ENCODE measurements at places on chromosomes 2 and 18.

- DNase-seq, result no peak
These were observed 35.1 kb downstream of the SLC4A3 start for GRCh38 chr2:219662566-219662965.

- DNase-seq, result peak; percentile 98
These were observed 98.1 kb downstream of the SETBP1 start for GRCh38 chr18:44778788-44779187.

DNA sequence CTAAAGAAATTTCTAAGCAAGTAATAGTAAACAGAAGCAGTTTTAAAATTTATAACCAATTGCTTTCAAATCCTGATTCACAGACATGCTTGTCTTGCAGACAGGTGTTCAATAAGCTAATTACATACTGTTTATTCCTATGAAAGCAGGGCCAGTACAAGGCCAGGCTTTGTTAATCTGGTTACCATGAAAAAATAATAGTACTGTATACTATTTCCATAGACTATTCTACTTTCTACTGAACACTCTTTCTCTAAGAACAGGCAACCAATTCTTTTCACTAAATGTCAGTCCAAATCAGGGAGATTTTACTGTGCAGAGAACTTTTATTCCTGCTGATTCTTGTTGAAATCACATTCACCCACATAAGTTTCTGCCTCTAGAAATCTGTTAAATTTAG, 2.9 kb upstream of the SRSF7 start:
- DNase-seq, result no peak

DNA sequence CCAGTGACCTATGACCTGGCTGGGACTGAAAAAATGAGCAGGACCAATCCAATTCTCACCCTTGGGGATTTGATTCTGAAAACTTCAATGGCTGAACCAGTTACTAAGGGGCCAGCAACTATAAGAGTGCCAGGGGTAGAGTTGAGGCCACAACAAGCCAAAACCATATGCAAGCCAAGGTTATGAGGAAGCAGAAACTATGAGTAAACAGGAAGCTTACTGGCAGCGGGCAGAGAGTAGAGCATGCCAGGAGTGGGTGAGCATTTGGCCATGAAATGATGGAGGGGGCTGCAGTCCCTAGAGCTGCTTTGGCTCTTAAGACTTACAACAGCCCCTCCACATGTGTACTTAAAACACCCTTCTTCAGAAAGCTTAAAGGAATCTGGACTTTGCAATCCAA, 82.4 kb downstream of the RBMS1 start:
- no peak for DNase-seq

GRCh38 chr2:128261245-128262128, 57.2 kb downstream of the HS6ST1 start:
- DNase-seq, result peak; percentile 64

DNA sequence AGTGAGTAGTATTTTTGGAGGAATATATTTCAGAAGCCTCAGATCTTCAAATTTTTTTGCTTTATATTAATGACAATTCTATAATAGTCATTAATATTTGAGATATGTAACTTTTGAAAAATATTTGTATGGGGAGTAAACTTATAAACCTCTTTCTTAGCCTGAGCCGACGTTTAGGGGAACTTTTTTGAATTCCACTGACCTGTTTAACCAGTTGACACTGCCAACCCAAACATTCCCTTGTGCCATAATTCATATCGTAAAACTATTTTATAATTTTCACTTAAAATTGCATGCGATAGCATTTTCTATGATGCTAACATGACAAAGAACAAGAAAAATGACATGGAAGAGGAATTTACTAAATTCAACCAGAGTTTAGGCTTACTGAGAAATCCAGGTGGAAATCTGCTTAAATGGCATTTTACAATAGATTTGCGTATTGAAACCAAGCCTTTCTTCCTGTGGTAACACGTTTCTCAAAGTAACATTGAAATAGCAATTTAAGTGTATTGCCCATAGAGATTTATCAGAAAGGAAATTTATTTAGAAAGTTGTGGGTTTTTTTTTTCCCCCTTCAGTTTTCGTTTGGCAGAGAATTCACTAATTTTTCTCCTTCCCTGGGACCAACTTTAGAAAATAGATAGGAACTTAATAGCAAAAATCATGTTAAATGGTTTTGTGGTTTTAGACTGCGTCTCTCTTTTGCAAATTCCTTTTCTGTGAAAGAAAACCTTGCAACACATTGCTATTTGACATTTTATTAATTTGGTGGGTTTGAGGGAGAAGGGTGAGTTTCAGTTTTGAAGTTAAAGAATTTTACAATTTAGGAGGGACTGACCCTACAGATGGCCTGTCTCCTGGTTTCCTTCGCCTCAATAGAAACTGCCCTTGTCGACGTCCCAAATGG, 77.4 kb downstream of the TANC1 start:
- DNase-seq, result no peak

DNA sequence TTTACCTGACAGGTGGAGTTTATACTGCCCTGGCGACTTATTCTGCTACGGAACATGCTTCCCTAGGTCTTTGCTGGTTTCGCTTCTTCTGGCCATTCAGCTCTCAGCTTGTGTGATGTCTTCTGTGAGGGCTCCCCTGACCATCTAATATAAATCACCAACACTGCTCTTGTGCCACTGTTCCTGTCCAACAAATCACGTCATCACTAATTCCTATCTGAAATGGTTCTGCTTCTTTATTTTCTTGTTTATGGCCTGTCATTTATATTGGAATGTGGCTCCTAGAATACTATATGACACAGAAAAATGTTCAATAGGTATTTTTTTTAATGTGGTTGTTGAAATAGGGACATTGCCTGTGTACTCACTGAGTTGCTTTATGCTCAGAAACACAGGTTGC, 171.5 kb downstream of the CD8B2 start:
- DNase-seq, result no peak

- no peak for DNase-seq
These were observed 3.3 kb upstream of the ATRAID start for GRCh38 chr2:27208486-27209050.

- no peak for DNase-seq
These were observed 20.6 kb upstream of the EPAS1 start for GRCh38 chr2:46276642-46277041.

DNA sequence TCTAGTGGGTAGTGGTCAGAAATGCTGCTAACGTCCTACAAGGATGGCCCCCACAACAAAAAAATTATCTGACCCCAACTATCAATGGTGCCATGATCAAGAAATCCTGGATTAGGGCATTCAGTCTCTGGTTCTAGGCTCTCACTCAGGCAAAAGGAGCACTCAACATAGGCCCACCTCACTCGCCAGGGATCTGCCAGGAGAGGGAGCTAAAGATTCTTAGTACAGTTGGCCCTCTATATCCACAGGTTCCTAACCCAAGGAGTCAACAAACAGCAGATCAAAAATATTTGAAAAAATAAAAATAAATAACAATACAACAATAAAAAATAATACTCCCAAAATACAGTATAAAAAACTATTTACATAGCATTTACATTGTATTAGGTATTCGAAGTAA, 10.0 kb downstream of the SLC4A5 start:
- peak; percentile 35 for DNase-seq

- DNase-seq, result no peak
These were observed 343.8 kb upstream of the EPHA4 start for GRCh38 chr2:221915926-221916325.

DNA sequence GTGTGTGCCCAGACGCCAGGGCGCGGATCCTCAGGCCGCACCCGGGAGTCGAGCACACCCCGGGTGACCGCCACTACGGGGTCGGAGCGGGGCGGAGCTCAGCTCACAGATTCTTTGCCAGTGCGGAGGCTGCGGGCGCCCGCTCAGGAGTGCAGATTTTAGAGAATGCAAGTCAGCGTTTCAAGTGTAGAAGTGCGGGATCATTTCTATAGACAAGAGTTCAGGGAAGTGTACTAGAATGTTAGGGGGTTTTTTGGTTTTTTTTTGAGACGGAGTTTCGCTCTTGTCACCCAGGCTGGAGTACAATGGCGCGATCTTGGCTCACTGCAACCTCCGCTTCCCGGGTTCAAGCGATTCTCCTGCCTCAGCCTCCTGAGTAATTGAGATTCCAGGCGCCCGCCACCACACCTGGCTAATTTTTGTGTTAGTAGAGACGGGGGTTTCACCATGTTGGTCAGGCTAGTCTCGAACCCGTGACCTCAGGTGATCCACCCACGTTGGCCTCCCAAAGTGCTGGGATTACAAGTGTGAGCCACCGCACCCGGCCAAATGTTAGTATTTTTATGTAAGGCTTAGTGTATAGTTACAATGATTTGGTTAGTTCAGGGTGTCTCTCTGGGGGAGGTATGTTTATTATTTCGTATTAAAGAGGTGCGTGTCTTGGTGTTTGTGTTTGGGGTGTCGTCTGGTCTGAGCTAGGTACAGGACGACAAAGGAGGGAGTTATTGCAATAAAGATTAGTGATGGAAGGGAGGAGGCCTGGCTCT, 619 bp upstream of the FAM168B start:
- DNase-seq, result peak; percentile 79

GRCh38 chr2:234771980-234772732, 179.7 kb upstream of the SH3BP4 start:
- DNase-seq, result peak; percentile 67

- DNase-seq, result peak; percentile 68
These were observed 97.8 kb upstream of the AQP4 start for GRCh38 chr18:26963292-26963691.

- DNase-seq, result no peak
These were observed 201.5 kb upstream of the ZSWIM2 start for GRCh38 chr2:187050409-187050998.

GRCh38 chr2:213108308-213108707, 43.1 kb downstream of the IKZF2 start:
- DNase-seq, result no peak

- peak; percentile 50 for DNase-seq
These were observed 17.9 kb downstream of the CAPN10 start for GRCh38 chr2:240604291-240604938.

DNA sequence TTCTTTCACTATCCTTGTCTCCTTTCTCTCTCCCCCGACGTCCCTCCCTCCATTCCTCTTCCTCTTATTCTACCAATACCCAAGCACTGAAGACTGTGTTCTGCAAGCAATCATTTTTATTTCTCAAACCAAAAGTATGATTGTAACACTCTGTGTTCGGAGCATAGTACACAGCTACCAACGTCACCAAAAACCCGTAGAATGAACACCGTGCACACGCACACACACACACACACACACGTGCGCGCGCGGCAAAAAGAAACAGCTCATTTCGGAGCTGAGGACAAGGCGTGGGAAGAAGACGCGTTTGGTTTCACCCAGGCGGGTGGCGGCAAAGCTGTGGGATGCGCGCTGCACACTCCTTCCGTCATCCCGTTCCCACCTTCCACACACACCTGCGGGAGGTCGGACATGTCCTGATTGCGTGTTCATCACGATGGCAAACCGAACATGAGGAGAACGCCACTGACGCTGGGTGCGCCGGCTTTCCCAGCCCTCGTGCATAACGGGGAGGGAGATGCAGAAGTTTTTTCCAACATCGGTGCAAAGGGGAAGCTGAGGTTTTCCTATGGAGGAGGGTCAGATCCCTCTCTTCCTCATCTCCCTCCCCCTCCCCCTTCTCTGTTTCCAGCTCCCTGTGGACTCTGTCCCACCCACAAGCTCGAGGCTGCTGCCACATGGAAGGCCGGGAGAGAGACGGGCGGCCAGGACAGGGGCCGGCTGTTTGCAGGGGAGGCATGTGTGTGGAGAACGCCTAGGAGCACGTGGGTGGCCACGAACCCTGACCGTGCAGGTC, 20.4 kb downstream of the MBP start:
- no peak for DNase-seq

DNA sequence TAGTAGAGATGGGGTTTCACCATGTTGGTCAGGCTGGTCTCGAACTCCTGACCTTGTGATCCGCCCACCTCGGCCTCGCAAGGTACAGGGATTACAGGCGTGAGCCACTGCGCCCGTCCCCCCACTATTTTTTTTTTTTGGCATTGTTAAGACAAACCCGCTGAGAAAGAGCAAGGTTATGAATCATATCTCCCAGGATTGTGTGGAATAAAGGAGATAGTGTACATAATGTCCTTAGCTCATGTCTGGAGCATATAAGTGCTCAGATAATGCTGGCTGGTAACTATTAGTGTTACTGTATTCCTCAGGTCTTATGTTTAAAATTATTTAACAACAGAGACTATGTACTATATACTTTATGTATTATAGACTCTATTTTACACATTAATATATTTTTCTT, 36.0 kb downstream of the TTC27 start:
- no peak for DNase-seq

- no peak for DNase-seq
These were observed 2.2 kb downstream of the KIAA1328 start for GRCh38 chr18:36831139-36831538.

DNA sequence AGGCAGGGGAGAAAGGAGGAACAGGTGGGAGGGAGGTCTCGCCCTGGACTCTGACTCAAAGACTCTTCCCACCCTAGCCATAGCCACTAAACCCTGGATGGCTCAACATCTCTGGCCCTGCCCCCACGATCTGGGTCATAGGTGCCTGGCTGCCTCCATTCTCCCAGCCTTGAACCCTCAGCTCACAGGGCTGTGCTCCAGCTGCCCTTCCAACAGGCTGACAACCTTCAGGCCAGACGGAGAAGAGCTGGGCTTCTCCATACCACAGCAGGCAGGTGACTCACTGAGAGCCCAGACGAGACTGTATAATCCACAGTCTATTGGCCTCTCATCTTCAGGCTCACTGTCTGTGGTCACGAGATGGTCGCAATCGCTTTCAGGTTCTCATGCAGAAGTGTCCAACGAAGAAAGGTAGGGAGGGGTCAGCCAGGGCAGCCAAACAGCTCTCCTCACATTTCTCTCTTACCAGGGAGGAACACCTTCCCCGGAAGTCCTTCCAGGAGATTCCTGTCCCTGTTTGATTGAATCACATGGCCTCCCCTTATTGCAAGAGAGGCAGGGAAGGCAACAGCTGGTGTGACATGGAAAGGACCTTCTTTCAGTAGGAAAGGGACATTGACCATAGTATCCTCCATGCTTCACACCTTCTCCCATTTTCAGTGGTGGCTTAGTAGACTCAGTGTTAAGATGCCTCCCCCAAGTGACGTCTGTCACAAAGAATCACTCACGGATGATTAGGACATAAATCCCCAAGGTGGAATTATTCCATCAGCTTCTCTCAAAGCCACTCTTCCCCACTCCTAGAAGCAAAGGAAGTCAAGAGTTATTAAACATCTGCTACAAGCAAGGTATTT, 100.1 kb downstream of the MRO start:
- DNase-seq, result no peak

DNA sequence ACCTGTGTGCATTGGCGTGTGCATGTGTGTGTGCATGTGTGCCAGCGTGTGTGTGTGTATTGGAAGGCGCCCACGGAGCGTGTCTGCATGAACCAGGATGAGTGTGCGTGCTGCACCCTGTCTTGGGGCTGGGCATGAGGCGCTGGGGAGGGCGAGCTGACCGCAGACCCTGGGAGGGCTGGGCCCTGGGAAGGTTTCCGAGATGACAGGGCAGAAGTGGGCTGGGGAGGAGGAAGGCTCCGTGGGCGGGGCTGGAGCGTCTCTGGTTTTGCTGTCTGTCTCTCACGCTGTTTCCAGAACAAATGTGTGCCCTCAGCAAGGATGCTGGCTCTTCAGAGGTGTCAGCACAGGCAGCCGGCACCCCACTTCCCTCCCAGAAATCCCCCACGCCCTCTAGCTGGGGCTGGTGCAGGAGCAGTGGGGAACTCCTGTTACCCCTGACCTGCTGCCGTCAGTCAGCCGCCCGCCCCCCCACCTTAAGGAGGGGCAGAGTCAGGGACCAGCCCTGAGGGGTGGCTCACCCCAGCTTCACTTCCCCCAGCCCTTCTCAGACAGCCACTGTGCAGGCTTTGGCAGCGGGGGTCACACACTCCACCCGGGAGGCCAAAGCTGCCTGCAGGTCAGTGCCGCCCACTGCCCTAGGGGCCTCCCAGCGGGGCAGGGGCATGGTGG, at the start of gene GPR35:
GPR35 (plus strand) TSS at position 531 of the 672 bp plus-strand sequence. CDS start 4,473 bp downstream, outside the sequence.
- no peak for DNase-seq

Measured in NCI-H69 (cell line).